ENCODE measurements at places on chromosomes 1 and 21.

GRCh38 chr1:215932558-215932957 lies 365.5 kb downstream of the KCTD3 start:
- DNase-seq: no peak

GRCh38 chr1:116062201-116062600 lies 49.0 kb upstream of the MAB21L3 start:
- DNase-seq: no peak

DNA sequence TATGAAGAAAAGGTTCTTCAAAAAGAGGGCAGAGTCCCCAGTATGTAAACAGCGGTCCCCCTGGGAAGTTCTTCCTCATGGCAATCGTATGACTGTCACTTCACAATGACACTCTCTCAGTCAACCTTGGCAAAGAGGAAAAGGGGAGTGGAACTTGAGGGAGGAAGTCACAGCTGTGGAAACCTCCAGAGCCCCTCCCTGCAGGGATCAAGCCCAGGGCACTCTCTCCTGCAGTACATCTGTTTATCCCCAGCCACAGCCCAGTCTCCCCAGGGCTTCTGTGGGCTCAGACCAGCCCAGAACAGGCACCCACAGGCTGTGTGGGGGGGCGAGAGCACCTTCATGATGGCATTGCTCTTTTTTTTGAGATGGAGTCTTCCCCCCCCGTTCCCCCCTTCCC lies 2.0 kb downstream of the ATP13A2 start:
- no peak for DNase-seq

GRCh38 chr1:113434081-113434873 lies 44.0 kb downstream of the MAGI3 start:
- DNase-seq: no peak

DNA sequence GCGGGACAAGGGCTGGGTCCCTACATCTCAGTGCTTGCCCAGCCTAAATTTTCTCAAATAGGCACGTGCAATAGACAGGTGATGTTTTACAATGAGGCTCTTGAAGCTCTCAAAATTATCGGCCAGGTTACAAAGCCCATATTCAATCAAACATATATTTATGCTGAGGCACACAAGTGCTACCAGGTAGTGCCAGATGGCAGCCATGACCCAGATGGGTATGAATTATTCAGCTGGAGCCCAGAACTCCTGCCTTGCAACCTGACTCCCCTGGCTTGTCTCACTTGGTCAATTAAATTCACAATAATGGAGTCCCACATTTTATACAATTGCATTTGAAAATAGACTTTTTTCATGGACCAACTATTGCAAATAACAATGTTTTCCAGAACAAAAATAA lies 12.3 kb upstream of the ADAM30 start:
- DNase-seq: no peak
